CD4-positive, alpha-beta memory T cell (primary cell): ENCODE measurements at places on chromosomes 4 and X. TPM values are rescaled to one million over a fixed set of nuclear protein-coding genes. Genes with fewer than 3 reads are reported as not detected.

Gene CCDC110
- 0.90 TPM for total RNA-seq

Gene AKAP14
- total RNA-seq = not detected

Gene SERPINA7
- not detected for total RNA-seq

Gene PDCL2
- total RNA-seq = not detected

DNA sequence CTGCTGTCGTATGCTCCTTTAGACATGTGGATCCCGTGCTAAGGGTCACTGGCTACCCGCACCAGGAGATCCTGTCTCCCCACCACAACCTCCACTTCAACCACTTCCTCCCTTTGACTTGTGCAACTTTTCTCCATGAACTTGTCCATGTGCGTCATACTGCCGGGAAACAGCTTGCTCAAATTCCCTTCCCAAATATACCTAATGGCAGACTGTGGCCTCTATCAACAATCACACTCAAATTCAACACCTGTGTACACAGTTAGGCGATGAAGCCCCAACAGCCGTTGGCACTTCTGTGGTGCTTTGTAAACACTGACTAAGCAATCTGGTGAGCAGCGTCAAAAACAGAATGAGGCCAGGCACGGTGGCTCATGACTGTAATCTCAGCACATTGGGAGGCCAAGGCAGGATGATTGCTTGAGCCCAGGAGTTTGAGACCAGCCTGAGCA is 49.5 kb downstream of the CD99L2 start:
- no peaks in the 10 kb centered on the region for H3K27me3 ChIP-seq
- H3K4me1 ChIP-seq = no peaks in the 10 kb centered on the region
- H3K4me3 ChIP-seq = no peak overlapping the region
- no peaks in the 10 kb centered on the region for H3K36me3 ChIP-seq

DNA sequence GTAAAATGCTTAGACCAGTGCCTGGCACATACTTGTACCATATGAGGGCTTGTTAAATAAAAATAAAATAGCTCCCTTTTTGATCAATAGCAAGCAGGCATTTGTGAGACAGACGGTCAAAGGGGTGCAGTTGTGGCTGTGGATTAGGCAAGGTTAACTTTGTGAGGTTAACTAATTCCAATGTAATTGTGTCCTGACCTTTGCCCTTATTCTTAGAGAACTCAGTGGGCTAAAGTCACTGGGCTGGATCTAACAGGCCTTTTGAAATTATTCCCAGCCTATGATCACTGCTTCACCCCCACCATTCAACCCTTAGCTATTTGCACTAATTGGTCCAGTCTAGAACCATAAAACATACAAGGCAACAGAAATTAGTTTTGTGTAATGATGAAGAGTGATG is 166.4 kb downstream of the MID1 start:
- H3K36me3 ChIP-seq = no peaks in the 10 kb centered on the region

GRCh38 chr4:110904435-110905065 is 281.7 kb upstream of the PITX2 start:
- H3K4me1 ChIP-seq = no peaks in the 10 kb centered on the region
- DNase-seq = no peak
- no peaks in the 10 kb centered on the region for H3K27me3 ChIP-seq
- H3K36me3 ChIP-seq = no peaks in the 10 kb centered on the region
- no peak overlapping the region for H3K27ac ChIP-seq

GRCh38 chr4:169971456-169972015 is 54.7 kb downstream of the MFAP3L start:
- H3K4me1 ChIP-seq = no peaks in the 10 kb centered on the region
- H3K4me3 ChIP-seq = no peak overlapping the region
- no peaks in the 10 kb centered on the region for H3K27me3 ChIP-seq

GRCh38 chr4:5018603-5019002 is 655 bp downstream of the CYTL1 start:
- no peaks in the 10 kb centered on the region for H3K4me1 ChIP-seq
- H3K27ac ChIP-seq = no peak overlapping the region
- DNase-seq = no peak
- no peak overlapping the region for H3K4me3 ChIP-seq
- H3K27me3 ChIP-seq = no peaks in the 10 kb centered on the region
- no peaks in the 10 kb centered on the region for H3K36me3 ChIP-seq

- no peak overlapping the region for H3K27ac ChIP-seq
- H3K4me1 ChIP-seq = no peaks in the 10 kb centered on the region
- no peak overlapping the region for H3K4me3 ChIP-seq
- DNase-seq = no peak
Measured at GRCh38 chr4:145090380-145090779, 7.6 kb downstream of the ANAPC10 start.

DNA sequence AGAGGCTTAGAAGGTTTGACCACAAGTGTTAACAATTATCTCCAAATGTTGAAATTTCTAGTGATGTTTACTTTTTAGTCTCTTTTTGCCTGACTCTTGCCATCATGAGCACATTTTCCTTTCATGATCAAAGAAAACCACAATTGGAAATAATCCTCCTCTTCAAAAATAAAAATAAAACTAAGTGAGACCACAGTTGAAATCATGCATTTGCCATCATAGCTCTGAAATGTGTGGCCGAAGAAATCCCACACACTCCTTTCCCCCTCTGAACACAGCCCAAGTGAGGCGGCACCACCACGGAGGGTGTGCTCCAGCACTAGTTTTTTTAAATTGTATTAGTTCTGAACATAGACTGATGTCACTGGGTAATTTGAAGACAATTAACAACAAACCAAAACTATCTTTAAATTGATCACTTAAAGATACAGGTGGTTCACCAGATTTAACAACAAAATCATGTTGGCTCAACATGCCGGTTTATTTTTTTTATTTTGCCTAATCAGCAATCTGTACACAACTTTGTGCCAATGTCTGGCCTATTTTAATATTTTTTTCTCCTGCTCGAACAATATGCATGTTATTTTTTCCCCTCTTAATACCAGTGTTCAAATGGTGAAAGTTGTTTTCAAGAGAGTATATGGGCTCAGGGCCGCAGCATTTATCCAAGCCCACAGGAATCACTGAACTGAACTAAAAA is 17.6 kb downstream of the APBB2 start:
- no peaks in the 10 kb centered on the region for H3K27me3 ChIP-seq
- H3K4me3 ChIP-seq = no peak overlapping the region
- no peak overlapping the region for H3K27ac ChIP-seq
- H3K36me3 ChIP-seq = no peaks in the 10 kb centered on the region
- H3K4me1 ChIP-seq = no peaks in the 10 kb centered on the region

GRCh38 chr4:138487670-138488069 is 245.5 kb upstream of the SLC7A11 start:
- no peaks in the 10 kb centered on the region for H3K36me3 ChIP-seq
- H3K4me3 ChIP-seq = no peak overlapping the region
- no peak for DNase-seq
- H3K27me3 ChIP-seq = no peaks in the 10 kb centered on the region
- H3K27ac ChIP-seq = no peak overlapping the region

- H3K4me3 ChIP-seq = no peak overlapping the region
- H3K27ac ChIP-seq = no peak overlapping the region
- H3K27me3 ChIP-seq = no peaks in the 10 kb centered on the region
- peaks cover 6% of the 10 kb centered on the region for H3K4me1 ChIP-seq
- peaks cover under 1% of the 10 kb centered on the region for H3K36me3 ChIP-seq
- peak; percentile 78 for DNase-seq
Measured at GRCh38 chrX:15686818-15687685, 22.4 kb upstream of the CLTRN start.

DNA sequence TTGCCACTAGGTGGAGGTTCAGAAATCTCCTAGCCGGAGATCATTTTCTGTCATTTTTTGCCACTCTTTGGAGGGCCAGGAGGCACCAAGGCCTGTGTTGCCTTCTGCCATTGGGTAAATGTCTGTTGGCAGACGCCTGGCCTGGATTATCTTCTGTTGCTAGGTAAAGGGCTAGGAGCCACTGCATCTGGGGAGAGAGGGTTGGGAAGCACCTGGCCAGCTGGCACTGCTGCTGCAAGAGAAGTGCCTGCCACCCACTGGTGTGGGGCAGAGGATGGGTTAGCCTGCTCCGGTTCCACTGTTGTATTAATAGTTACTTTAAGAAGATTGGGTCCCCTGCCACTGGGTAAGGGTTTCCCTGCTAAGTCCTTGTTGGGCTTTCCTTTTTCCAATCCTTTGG is 58.1 kb downstream of the AWAT2 start:
- DNase-seq = no peak
- H3K4me1 ChIP-seq = no peaks in the 10 kb centered on the region
- H3K27ac ChIP-seq = no peak overlapping the region

DNA sequence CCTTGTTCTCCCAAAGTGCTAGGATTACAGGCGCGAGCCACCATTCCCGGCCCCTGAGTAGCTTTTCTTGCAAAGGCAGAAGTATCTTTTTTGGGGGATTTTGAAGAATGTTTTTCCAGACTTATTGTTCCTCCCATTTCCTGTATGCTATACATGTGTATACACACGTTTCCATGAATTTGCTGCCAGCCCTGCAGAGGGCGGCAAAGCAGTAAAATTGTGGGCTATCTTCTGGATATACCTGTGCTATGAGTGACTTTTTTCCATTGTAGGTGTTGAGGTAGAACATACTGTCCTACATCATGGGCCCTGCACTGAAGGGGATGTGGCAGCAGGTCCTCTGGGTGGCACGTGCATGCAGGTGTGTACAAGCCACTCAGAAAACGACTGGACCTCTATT is 16.9 kb upstream of the MED28 start:
- H3K27me3 ChIP-seq = no peaks in the 10 kb centered on the region
- no peak overlapping the region for H3K4me3 ChIP-seq
- H3K36me3 ChIP-seq = peaks cover 46% of the 10 kb centered on the region
- DNase-seq = no peak
- H3K27ac ChIP-seq = no peak overlapping the region

DNA sequence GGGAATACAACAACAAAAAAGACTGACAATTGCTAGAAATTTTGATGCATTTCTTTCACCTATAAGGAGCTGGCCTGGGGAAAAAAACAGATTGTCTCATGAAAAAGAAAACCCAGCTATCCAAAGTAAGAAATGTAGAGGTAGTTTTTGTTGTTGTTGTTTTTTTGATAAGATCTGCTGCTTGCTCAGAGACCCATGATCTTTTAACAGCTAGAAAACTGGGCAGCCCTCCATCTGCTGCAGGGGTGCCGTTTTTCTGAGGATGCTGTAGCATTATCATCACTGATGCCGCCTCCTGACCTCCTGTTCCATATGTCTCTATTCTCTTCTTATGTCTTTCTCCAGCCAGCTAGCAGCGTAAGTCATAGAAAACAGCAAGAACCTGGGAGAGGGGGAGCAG is 98.3 kb downstream of the BMPR1B start:
- no peak overlapping the region for H3K27ac ChIP-seq
- H3K36me3 ChIP-seq = no peaks in the 10 kb centered on the region
- no peak for DNase-seq
- H3K4me1 ChIP-seq = no peaks in the 10 kb centered on the region
- H3K4me3 ChIP-seq = no peak overlapping the region

DNA sequence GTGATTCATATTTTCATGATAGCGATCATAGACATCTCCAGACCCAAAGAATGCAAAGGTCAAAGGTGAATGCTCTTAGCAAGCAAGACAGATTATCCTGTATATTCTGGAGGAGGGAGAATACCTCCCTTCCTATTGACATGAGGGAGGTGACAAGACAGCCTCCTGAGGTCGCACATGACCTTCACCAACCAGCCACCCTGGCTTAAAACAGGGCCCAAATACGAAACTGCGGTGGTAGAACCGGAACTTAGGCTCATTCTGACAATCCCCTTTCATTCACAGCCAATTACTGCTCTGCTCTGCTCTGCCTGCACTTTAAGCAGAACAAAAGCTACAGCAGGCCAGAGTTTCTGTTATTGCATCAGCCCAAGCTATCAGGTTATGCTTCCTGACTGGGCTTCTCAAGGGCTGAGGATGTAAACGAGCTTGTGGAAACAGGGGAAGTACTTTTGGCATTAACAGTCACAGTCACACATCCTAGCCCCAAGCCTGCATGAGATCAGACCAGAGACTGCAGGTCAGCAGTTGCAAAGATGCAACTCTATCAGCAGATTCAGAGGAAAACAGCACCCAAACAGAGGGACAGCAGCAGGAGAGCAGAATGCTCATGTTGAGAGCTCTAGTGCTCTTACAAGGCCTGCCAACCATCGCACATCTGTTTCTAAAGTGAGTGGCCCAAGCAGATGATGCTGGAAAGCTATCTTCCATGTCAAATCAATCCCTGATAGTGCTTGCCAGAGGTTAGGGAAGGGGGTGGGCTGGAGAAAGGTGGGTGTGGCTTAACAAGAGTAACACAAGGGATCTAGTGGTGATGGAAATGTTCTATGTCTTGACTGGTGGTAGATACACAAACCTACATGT is 51.3 kb upstream of the MAP3K15 start:
- peaks cover 3% of the 10 kb centered on the region for H3K36me3 ChIP-seq
- H3K27ac ChIP-seq = no peak overlapping the region
- peak; percentile 40 for DNase-seq

DNA sequence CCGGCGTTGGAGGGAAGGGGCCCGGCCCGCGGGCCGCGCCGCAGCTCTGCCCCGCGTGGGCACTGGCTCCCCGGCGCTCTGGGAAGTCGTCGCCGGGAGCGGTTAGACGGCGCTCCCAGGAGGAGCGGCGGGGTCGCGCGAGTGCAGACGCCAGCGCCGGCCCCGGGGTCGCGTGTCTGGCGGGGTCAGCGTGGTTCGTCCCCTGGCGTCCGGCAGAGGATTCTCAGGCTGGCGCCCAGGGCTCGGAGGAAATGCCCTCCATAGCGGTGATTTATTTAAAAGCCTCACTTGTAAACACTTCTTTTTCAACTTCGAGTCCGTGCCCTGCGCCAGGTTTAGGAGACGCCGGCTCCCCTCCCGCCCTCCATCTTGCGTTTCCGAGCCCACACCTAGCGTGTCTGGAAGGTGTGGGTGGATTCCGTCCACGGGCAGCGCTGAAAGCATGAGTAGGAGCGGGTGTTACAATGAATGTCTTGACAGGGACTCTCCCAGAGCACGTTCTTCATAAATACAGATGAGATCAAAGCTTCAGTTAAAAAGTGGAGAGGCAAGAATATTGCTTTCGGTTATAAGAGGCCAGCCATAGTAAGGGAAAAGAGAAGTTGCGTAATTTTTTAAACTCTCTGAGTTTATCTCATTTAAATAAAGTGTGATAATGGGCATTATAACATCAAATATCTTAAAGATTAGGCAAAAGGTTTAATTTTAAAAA is 692 bp downstream of the FAM241A start:
- peak overlapping the region; percentile 88 for H3K4me3 ChIP-seq
- no peaks in the 10 kb centered on the region for H3K27me3 ChIP-seq
- peak overlapping the region; percentile 82 for H3K27ac ChIP-seq
- H3K36me3 ChIP-seq = no peaks in the 10 kb centered on the region
- H3K4me1 ChIP-seq = peaks cover 35% of the 10 kb centered on the region
- peak; percentile 68 for DNase-seq

DNA sequence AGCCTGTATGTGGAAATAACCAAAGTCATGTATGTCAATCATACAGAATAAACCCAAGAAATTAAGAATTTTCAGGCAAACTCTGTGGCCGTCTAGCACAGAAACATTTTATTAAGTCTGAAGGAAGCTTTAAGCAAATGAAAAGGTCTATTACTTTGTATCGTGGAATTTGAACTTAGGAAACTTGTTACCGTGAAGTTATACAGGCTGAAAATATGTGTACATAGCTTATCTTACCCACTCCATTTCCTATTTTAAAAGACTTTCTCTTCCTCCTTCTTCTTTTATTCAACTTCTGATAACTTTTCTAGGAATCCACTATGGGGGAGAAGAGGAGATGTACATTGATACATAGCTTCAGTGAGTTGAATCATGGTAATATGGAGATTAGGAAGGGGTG is 108.3 kb downstream of the AGTR2 start:
- H3K36me3 ChIP-seq = no peaks in the 10 kb centered on the region
- no peaks in the 10 kb centered on the region for H3K27me3 ChIP-seq
- H3K4me3 ChIP-seq = no peak overlapping the region
- no peak overlapping the region for H3K27ac ChIP-seq
